ENCODE measurements at places on chromosomes 6 and 20.

- peak; percentile 92 for DNase-seq
These were observed at the start of gene XRN2 for GRCh38 chr20:21303061-21303871. XRN2 (plus strand) TSS chr20:21303331; CDS start chr20:21303399, 68 bp downstream.

DNA sequence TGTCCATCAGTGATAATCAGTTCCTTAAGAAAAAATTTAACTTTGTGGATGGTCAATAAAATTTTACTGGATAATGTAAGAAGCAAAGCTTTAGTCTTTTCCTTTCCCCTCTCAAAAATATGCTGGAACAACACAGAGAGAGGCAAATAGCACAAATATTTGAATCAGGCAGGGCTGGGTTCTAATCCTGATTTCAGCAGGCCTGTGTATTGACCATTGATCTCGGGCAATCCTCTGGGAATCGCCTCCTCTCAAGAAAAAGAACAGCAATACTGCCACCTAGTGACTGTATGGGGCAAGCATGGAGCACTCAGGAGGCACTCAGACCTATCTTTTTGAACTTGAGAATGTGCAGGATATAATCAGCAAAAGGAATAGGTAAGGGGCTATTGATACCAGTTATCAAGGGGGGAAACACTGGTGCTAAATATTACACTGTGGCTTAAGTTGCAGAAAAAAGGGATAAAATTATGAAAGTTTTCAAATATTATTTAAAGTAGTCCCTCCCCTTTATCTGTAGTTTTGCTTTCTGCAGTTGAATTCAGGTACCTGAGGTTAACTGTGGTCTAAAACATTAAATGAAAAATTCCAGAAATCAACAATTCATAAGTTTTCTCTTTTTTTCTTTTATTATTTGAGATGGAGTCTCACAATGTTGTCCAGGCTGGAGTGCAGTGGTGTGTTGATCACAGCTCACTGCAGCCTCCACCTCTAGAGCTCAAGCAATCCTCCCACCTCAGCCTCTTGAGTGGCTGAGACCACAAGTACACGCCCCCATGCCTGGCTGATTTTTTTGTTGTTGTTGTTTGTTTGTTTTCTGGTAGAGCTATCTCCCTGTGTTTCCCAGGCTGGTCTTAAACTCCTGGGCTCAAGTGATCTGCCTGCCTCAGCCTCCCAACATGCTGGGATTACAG lies 91.8 kb upstream of the NHSL1 start:
- DNase-seq = no peak

DNA sequence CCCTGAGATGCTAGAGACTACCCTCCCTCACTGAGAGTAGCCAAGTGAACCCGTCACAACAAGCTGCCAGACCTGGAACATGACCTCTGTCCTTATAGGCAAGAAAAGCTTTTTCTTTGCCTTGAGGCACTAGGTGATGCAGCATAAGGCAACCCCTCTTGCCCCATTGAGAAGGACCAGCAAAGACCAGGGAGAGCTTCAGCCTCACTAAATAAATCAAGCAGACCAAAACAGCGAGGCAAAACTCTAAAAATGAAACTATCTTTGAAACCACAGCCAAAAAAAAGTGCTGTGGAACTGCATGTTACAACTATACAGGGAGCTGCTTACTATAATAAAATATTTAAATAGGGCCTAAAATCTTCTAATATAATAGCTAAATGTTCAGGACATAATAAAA lies 62.6 kb upstream of the FAM83B start:
- no peak for DNase-seq

- no peak for DNase-seq
These were observed 190.1 kb upstream of the ARID1B start for GRCh38 chr6:156587071-156587470.

- DNase-seq = no peak
These were observed 562.8 kb upstream of the BTBD3 start for GRCh38 chr20:11354846-11355245.

- DNase-seq = peak; percentile 3
These were observed 216.0 kb downstream of the DLL1 start for GRCh38 chr6:170074907-170075306.

- no peak for DNase-seq
These were observed 35.2 kb downstream of the HIVEP1 start for GRCh38 chr6:12047304-12047703.
